ENCODE measurements at places on chromosomes 12 and 14.

DNA sequence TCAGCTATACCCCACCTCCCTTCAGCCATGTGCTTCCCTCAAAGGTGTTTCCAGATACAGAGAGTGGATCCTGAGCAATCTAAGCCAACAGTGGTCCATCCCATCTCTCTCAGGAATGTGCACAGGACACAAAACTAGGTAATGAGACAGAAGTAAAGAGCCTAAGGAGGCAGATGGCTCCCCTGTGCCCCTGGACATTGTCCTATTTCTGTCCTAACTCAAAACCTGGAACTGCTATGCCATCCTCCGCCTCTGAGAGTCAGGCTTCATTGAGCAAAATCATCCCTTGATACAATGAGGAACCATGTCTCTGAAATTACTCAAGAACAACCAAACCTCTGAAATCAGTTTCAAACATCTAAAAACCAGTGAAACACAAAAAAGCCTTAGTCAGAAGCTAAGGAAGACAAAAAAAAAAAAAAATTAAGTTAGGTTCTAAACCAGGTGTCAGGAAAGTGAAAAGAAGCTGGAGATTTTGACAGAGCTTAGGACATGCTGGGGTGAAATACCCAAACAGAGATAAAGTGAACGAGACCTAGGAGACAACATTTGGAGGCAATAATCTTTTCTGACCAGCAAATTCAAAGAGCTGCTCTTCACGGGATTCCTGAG is 200.3 kb upstream of the PLEKHG7 start:
- DNase-seq: no peak

- no peak for DNase-seq
These were observed 16.5 kb downstream of the ABCD2 start for GRCh38 chr12:39603065-39603464.

DNA sequence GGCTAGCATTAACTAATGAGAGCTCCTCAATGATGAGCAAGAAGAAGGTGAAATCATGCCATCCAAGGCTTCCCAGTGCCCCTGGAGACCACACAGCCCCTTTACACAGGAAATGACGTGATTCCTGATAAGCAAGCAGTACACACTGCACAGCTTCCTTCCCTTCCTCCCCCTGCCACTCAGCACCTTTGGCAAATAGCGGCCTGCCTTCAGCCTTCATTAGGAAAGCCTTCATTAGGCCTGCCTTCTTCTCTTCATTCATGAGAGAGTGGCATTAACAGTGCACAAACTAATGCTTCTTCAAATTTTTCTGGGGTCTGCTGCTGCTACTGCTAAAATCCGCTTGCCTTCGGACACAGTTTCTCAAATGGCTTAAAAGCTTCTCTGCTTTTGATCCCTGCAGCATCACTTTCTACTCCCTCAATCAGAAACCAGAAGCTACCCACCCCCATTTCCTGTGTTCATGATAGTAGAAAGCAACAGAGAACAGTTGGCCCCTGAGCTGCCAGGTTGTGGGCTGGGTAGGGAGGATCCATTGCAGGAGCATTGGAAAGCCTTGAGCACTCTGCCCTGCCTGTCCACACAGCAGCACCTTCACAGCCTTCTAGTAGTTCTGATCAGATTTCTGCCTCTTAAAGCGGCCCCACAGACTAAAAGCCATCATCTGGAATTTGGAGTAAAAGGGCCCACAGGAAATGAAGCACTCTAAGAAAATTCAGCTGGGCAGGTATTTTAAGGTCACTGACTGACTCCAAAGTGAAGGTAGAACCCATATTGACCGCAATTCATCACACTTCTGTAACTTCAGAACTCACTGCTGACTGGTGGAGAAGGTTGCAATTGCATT is 103.8 kb upstream of the ETV6 start:
- DNase-seq: no peak

- no peak for DNase-seq
These were observed 192.1 kb upstream of the ALG10B start for GRCh38 chr12:38124247-38125012.

Data from NCI-H1048 (cell line).